Activated T-cell treated with anti-CD3 and anti-CD28 coated beads, Interleukin-2, amount 50 U/mL, for 4 hours (primary cell): ENCODE measurements at places on chromosomes 3 and 15. TPM values are rescaled to one million over a fixed set of nuclear protein-coding genes. Genes with fewer than 3 reads are reported as not detected.

Gene CPEB1
- total RNA-seq, result 0.52 TPM

Gene PLIN1
- 0.13 TPM for total RNA-seq

DNA sequence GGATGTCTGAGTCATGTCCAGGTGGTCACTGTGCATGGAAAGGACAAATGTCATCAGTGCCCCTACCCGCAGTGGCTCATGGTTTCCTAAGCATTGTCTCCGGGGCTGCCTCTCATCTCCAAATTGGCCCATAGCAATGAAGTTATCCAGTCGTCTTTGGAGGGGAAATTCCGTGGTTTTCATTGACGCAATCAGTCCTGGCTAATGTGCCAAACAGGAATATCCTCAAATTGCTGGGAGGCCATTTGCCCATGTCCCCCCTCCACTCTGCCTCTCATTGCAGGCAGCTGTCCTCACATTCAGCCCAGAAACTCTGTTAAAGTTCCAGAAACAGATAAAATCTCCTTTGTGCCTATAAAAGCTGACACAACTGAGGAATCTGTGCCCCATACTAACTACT lies 81.6 kb downstream of the MCTP2 start:
- DNase-seq, result no peak

DNA sequence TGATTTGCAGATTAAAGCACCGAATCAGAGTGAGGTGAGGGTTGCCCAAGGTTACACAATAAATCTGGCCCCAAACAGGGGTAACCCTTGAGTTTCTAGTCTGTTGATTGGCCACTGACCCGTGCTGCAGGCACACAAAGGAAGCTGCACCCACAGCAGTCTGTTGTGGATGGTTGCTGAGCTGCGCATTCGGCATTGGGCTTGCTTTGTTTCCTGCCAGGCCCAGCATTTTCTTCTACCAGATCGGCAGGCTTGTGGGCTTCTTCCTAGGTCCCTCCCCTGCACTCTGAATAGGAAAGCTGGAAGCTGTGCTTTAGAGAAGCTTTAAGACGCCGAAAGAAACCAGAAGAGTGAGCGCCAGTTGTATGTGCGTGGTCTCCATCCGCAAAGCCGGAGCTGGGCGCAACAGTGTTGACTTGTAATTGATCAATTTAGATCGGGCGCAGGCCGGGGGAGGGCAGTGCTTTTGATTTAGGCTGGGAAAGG lies 12.1 kb downstream of the B3GNT5 start:
- no peak for DNase-seq

GRCh38 chr3:185720326-185720725 lies 104.5 kb downstream of the IGF2BP2 start:
- DNase-seq, result no peak
